Activated T-helper 9 cell treated with anti-CD3 and anti-CD28 coated beads, Interleukin-2, amount 50 U/mL, for 16 hours (primary cell): ENCODE measurements at places on chromosomes 3 and 15.

DNA sequence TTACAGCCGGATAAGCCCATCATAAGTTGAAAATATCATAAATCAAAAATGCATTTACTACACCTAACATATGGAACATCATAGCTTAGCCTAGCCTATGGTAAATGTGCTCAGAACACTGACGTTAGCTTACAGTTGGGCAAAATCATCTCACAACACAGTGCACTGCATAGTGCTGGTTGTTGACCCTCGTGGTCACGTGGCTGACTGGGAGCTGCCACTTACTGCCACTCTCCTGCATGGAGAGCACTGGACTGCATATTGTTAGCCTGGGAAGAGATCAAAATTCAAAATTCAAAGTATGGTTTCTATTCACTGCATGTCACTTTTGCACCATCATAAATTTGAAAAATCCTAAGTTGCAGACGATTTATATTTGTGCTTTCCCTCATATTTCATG is 94.0 kb upstream of the CACNA2D3 start:
- DNase-seq = no peak

DNA sequence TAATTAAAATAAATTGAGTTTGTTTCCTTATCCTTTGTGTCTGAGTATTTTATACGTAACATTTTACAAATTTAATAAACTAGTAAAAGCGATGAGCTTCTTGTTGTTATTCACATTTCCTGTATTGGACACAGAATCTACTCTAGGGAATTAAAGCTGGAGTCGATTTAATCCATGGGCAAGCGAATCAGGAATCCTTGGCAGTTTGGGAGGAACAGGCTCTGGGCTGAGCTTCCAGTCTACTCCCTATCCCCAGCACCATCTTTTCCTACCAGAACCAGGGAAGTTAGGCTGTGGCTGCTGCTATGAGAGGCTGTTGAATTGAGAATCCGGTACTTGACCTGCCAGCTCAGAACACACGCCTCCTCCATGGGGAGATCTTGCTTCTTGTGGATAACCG is 437.3 kb upstream of the TPM1 start:
- no peak for DNase-seq

DNA sequence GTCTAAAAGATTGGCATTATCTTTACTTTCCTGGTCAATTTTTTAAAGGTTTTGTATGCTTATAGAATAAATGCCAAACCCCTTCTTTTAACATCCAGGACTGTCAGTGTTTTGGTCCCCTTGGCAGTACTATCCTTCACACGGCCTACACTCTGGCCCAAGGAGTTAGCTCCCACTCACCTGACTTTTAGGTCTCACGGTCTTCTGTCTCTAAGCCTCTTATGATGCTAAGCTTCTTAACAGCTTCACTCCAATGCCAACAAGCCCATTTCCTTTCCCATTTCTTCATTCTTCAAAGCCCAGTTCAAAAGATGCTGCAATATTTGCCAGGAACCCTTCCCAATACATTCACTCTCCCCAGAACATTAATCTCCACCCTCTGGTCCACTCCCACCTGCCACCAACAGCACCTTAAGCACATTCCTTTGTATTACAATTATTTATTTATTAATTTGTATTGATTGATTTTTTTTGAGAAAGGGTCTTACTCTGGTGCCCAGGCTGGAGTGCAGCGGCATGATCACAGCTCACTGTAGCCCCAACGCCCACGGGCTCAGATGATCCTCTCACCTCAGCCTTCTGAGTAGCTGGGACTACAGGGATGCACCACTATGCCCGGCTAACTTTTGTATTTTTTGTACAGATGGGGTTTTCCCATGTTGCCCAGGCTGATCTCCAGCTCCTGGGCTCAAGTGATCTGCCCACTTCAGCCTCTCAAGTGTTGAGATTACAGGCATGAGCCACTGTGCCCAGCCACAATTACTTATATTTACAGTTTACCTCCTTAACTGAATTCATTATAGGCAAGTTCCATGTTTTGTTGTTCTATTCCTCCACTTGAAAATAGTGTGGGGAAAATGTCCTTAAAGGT is 27.8 kb downstream of the IFT80 start:
- no peak for DNase-seq

- no peak for DNase-seq
Observed at GRCh38 chr3:55630280-55630920, 143.3 kb upstream of the WNT5A start.

DNA sequence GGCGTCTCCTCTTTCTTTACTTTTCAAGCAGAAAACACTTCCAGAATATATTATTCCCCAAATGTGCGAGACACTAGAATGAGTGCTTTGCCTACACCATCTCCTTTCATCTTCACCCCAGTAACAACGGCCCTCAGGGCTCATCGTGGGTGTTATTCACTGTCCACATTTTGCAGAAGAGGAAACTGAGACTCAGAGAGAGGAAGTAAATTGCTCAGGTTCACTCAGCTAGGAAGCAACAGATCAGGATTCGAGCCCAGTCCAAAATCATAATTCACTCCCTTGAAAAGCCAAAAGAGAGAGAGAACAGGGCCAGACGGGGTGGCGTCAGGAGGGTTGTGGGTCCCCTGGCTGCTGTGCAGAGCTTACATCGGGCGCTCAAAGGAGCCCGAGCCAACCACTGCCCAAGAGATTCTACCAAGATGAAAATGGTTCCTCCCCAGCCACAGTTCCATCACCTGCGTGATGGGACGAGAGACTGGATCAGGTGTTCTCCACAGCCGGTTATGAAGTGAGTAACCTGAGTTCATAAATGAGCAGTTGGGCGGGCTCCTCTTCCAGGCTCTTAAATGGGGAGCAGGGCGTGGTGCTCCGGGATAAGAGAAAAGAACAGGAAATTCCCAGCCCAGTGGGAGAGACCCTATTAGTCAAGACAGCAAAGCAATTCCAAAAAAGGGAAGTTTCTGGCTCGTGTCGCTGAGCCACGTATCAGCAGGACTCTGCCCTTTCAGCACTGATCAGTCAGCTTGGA is 48.6 kb upstream of the FLNB start:
- no peak for DNase-seq

- no peak for DNase-seq
Observed at GRCh38 chr15:83694015-83694414, 40.1 kb downstream of the ADAMTSL3 start.

DNA sequence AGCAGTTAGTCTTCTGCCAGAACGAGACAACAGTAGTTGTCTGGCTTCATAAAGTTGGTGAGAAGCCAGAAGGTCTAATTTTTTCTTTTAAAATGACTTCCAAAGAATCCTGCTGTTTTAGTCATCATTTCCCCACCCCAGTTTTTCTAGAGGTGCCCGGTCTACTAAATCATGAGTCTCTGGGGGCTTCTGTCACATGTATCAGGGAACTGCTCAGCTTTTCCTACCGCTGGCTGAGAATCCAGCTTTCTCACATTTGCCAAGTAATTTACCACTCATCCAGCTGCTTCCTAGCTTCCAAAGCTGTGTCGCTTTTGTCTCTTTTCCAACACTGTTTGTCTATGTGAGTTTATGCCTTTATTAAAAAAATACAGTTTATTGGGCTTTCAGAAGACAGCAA is 183.3 kb downstream of the NSUN3 start:
- no peak for DNase-seq

GRCh38 chr3:39164414-39164813 is 11.0 kb upstream of the CSRNP1 start:
- no peak for DNase-seq

DNA sequence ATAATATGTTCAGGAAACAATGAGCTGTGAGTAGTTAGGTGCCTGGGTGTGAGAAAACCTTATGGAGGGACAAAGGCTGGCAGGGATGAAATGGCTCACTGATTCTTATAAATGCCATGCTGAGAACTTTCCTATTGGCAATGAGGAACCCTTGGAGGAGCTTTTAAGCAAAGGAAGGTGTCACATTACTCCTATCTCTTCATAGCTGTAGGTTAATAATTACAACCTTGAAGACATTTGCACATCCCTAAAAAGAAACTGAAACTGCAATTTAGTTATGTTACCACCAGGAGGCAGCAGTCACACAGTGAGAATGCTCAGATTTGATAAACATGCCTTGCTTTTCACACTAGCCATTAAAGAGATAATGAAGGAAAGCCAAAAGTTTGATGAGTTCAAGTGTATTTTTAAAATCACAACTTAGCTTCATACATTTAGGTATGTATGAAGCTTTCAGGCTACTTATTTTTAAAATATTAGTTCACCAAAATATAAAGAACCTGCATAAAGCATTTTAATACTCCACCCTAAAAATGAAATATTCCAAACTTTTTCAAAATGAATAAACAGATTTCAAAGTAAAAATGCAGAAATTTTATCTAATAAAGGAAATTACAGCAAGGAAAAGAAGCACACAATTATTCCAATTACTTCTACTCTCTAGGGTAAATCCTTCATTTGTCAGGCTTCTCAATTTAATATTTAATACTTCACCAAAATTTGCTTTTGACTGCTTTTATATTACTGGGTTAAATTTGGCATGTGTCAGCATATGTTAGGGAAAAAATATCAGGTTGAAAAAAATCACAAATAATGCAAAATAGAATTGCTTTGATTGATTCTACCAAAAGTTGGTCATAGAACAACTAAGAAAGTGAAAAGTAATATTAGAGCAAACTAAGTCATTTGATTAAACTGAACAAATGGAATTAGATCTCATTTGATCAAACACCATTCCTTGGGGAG is 136.9 kb upstream of the SLC2A2 start:
- DNase-seq = no peak

- no peak for DNase-seq
Observed at GRCh38 chr3:170651260-170651845, 65.5 kb upstream of the SLC7A14 start.

GRCh38 chr15:88029696-88030095 is 226.8 kb downstream of the NTRK3 start:
- no peak for DNase-seq

DNA sequence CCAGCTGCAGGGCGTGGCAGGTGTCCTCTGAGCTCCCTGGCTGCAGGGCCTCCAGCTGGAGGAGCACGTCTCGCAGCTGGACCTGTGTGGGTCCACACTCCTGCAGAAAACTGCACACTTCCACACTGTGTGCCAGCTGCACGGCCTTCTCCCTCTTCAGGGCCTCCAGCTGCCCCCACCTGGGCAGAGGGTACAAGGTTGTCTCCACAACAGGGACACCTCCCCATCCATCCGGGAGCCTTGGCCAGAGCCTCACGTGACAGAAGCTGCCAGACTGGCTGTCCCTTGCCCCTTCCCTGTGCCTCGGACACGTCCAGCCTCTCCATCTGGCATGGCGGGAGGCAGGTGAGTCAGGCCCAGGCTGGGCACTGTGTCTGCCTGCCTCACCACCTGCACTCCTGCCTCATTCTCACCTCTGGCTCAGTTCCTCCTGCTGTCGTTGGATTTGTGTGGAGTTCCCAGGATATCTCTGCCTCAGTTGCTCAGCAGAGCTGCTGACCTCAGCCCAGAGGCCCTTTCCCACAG is 14.5 kb downstream of the SPTBN5 start:
- no peak for DNase-seq
